ENCODE measurements at places on chromosomes 6 and 20.

DNA sequence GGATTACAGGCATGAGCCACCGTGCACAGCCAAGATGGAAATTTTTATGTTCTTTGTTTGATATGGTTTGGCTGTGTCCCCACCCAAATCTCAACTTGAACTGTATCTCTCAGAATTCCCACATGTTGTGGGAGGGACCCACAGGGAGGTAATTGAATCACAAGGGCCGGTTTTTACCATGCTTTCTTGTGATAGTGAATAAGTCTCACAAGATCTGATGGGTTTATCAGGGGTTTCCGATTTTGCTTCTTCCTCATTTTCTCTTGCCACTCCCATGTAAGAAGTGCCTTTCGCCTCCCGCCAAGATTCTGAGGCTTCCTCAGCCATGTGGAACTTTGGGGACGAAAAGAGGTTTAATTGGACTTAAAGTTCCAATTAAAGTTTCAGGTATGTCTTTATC lies 14.6 kb downstream of the EEF1A1 start:
- H3K27ac ChIP-seq = no peak overlapping the region
- H3K27me3 ChIP-seq = no peaks in the 10 kb centered on the region

- no peak overlapping the region for H3K4me3 ChIP-seq
- no peaks in the 10 kb centered on the region for H3K27me3 ChIP-seq
- H3K4me1 ChIP-seq = no peaks in the 10 kb centered on the region
- no peaks in the 10 kb centered on the region for H3K36me3 ChIP-seq
- H3K27ac ChIP-seq = no peak overlapping the region
- DNase-seq = no peak
Measured at GRCh38 chr6:168574699-168575195, 133.8 kb downstream of the SMOC2 start.

DNA sequence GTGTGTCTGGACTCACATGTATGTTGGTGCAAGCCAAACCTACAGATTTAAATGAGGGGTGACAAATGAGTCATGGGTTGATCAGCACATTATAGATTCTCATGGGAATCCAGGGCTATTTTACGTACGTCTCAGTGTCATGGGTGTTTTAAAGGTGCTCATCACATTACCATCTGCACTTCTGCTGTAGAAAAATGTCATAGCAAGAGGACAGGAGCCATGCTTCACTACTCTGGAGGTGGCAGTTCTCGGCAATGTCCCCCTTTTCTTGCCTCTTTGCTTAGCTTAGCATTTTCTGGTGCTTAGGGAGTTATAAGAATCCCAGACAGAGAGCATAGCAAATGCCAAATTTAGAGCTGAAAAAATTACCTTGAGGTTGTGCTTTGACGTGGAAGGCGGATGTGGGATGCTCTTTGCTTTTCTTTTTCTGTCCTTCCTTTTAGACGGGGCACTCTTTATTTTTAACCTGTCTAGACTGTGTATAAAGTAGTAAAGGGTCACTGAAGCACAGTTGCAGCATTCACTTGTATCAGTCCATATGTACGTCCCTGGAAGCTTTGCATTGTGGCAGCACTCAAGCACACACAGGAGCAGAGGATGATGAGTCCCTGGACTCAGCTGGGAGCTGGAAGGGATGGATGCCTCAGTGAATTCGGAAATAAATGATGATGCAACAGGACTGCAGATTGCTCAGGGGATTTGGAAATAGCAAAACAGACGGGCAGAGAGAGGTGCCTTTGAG lies 139.7 kb downstream of the SYNDIG1 start:
- H3K4me1 ChIP-seq = peaks cover 9% of the 10 kb centered on the region
- H3K27ac ChIP-seq = no peak overlapping the region
- no peak overlapping the region for H3K4me3 ChIP-seq
- H3K27me3 ChIP-seq = no peaks in the 10 kb centered on the region

GRCh38 chr20:11119573-11119972 lies 445.8 kb upstream of the JAG1 start:
- H3K27ac ChIP-seq = no peak overlapping the region
- H3K36me3 ChIP-seq = no peaks in the 10 kb centered on the region

- no peaks in the 10 kb centered on the region for H3K36me3 ChIP-seq
- no peaks in the 10 kb centered on the region for H3K4me1 ChIP-seq
- H3K27ac ChIP-seq = no peak overlapping the region
- H3K4me3 ChIP-seq = no peak overlapping the region
- DNase-seq = no peak
- H3K27me3 ChIP-seq = no peaks in the 10 kb centered on the region
Measured at GRCh38 chr6:14754751-14755513, 490.9 kb upstream of the JARID2 start.

GRCh38 chr6:155274106-155274505 lies 10.3 kb downstream of the CLDN20 start:
- no peaks in the 10 kb centered on the region for H3K27me3 ChIP-seq
- peaks cover 32% of the 10 kb centered on the region for H3K4me1 ChIP-seq
- DNase-seq = peak; percentile 12
- no peak overlapping the region for H3K4me3 ChIP-seq
- no peaks in the 10 kb centered on the region for H3K36me3 ChIP-seq
- H3K27ac ChIP-seq = 0 out of 2 replicates have a peak overlapping the region, but pooled peaks have one; percentile 4

DNA sequence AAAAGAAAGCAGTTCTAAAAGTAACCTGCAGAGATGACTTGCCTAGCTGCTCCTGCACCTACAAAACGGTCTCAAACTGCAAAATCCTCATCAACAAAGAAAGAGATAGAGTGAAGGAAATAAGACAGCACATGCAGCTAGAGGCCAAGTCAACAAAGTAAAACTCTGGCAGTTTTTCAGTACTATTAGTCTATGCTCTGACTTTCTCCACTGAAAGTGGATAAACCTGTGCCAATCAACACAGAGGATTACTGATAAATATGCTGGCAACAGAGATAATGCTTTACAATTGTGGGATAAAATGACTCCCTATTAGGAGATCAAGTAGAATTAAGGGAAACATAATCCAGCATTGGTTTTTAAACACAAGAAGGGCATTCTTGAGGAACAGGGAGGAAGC lies 13.4 kb downstream of the KIAA0319 start:
- DNase-seq = no peak
- no peaks in the 10 kb centered on the region for H3K27me3 ChIP-seq
- H3K4me1 ChIP-seq = no peaks in the 10 kb centered on the region

DNA sequence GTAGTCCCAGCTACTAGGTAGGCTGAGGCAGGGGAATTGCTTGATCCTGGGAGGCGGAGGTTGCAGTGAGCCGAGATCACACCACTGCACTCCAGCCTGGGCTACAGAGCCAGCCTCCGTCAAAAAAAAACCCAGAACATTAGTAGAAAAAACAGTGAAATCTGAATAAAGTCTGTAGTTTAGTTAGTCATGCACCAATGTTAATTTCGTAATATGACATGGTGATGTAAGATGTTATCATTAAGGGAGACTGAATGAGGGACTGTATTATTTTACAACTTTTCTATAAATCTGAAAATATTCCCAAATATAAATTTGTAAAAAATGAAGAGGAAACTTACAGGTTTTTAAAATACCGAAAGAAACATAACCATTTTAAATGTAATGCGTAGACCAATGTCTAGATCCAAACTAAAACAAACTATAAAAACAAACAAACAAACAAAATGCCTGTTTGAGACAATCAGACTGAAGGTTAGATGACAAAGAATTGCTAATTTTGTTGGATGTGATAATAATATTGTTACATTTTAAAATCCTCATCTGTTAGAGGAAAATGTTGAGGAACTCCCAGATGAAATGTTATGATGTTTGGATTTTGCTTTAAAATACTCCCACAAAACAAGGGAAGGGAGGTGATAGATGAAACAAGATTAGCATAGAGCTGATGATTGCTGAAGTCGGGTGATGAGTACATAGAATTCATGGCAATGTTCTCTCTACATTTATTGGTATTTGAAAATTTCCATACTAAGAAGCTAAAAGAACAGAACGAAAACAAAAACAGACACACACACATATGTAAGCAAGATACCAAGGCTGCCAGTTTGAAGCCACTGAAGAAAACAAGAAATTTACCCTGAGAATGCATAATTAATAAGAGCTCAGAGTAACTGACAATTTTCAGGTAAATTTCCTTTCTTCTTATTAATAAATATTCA lies 1.8 kb downstream of the GSTA4 start:
- peak overlapping the region; percentile 93 for H3K4me3 ChIP-seq
- DNase-seq = peak; percentile 73
- H3K4me1 ChIP-seq = peaks cover 33% of the 10 kb centered on the region
- H3K27me3 ChIP-seq = no peaks in the 10 kb centered on the region
- peak overlapping the region; percentile 96 for H3K27ac ChIP-seq

DNA sequence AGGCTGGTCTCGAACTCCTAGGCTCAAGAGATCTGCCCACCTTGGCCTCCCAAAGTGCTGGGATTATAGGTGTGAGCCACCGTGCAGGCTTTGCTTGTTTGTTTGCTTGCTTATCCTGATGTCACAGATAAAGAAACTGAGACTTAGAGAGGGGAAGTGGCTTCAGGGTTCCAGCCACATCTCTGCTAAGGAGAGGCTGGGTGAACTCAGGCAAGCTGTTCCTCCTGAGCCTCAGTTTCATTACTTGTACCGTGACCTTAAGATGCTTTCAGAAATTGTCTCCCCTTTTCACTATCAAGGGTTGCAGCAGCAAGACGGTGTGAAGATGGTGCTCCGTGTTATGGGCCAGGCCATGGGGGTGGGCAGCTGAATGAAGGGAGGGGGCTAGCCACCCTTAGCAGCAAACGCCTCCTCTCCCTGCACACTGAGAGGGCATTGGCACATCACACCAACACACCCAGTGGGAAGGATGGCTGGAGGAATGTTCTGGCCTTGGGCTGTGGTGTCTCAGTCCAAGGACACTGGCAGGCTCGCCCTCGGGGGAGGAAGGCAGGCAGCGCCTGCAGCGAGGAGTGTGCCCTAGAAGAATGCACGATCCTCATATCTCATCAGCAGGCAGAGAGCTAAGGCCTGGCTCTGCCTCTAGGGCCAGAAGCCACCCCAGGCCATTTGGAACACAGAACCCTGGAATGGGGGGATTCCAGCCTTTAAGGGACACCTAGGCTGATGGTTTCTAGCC lies 48.2 kb upstream of the TLDC2 start:
- no peaks in the 10 kb centered on the region for H3K27me3 ChIP-seq
- no peak overlapping the region for H3K4me3 ChIP-seq
- H3K27ac ChIP-seq = no peak overlapping the region

- H3K27ac ChIP-seq = no peak overlapping the region
- no peaks in the 10 kb centered on the region for H3K4me1 ChIP-seq
- no peaks in the 10 kb centered on the region for H3K36me3 ChIP-seq
- H3K4me3 ChIP-seq = no peak overlapping the region
Measured at GRCh38 chr20:42611889-42612837, 577.5 kb downstream of the PTPRT start.

GRCh38 chr6:41200296-41200900 lies 551 bp downstream of the TREML2 start:
- no peak overlapping the region for H3K27ac ChIP-seq
- no peaks in the 10 kb centered on the region for H3K36me3 ChIP-seq
- DNase-seq = peak; percentile 26
- no peaks in the 10 kb centered on the region for H3K4me1 ChIP-seq
- peaks cover 2% of the 10 kb centered on the region for H3K27me3 ChIP-seq

DNA sequence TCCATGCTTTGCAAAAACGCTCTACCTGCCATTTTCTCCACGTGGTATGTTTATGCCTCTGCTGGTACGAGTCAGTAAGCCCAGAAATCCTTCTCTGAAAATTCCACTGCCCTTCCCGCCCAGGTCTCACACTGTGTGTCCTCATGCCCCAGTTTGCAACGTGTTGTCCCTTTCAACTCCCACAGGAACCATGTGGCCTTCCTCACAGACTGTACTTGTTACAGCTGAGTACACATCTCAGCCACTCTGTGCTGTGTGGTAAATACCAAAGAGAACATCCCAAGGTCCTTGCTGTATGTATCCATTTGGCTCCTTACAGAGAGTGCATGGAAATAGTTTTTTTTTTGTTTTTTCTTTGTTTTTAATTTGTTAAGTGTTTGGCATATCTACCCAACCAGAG lies 56.9 kb downstream of the RTN4IP1 start:
- H3K27ac ChIP-seq = no peak overlapping the region
- H3K36me3 ChIP-seq = no peaks in the 10 kb centered on the region
- no peak overlapping the region for H3K4me3 ChIP-seq
- no peaks in the 10 kb centered on the region for H3K27me3 ChIP-seq
- H3K4me1 ChIP-seq = peaks cover 32% of the 10 kb centered on the region
- DNase-seq = no peak

DNA sequence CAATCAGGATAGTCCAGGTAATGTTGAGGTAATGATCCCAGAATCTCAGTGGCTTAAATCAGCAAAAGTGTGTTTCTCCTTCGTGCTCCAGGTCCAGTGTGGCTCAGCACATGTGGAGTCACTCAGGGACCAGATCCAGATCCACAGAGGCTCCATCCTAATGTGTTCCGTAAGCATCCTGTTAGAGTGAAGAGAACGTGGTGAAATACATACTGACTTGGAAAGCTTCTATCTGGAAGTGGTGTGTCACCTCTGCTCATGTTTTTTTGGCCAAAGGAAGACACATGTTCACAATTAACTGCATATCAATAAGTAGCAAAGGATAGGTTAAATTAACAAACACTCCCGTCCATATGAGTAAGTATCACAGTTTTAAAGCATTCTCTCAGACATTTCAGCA lies 26.8 kb upstream of the PREP start:
- peak overlapping the region; percentile 90 for H3K27ac ChIP-seq
- H3K36me3 ChIP-seq = no peaks in the 10 kb centered on the region
- H3K4me3 ChIP-seq = no peak overlapping the region

- no peaks in the 10 kb centered on the region for H3K36me3 ChIP-seq
- no peak overlapping the region for H3K4me3 ChIP-seq
- H3K4me1 ChIP-seq = no peaks in the 10 kb centered on the region
- peaks cover 21% of the 10 kb centered on the region for H3K27me3 ChIP-seq
Measured at GRCh38 chr20:58717278-58718091, 24.9 kb downstream of the NPEPL1 start.

DNA sequence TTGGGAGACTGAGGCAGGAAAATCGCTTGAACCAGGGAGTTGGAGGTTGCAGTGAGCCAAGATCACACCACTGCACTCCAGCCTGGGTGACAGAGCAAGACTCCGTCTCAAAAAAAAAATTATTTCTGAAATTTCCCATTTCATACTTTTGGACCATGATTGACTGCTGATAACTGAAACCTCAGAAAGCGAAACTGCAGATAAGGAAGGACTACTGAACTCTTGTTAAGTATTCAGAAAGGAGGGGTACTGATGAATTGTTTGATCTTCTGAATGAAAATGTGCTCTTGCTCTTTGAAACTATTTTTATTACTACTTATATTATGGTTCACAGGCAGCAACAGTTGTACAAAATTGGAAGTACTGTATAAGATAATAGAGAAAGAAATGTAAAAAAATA lies 69.0 kb downstream of the HDGFL1 start:
- no peaks in the 10 kb centered on the region for H3K27me3 ChIP-seq
- H3K27ac ChIP-seq = no peak overlapping the region
- no peak overlapping the region for H3K4me3 ChIP-seq
